ENCODE measurements at places on chromosomes 3 and 15. TPM values are rescaled to one million over a fixed set of nuclear protein-coding genes. Genes with fewer than 3 reads are reported as not detected.

Gene PSTPIP1
- total RNA-seq = 16.3 TPM

Gene FBLN2
- total RNA-seq = 44.3 TPM

Gene AADACL2
- 0.14 TPM for total RNA-seq

Gene MYLK
- 671 TPM for total RNA-seq

Gene ADGRG7
- 2.0 TPM for total RNA-seq

Gene CFAP92
- total RNA-seq = 3.3 TPM

Gene CASR
- 54.0 TPM for total RNA-seq

Gene SLC22A14
- total RNA-seq = 0.46 TPM

Gene CRYGS
- total RNA-seq = 2.7 TPM

Gene CPNE9
- 0.37 TPM for total RNA-seq

Gene SEMA3F
- total RNA-seq = 34.1 TPM

Gene ZNF502
- total RNA-seq = 5.5 TPM
